ENCODE measurements at places on chromosomes 1 and 21.

GRCh38 chr21:28066076-28066475, 926.6 kb downstream of the LTN1 start:
- ATAC-seq = no peak

DNA sequence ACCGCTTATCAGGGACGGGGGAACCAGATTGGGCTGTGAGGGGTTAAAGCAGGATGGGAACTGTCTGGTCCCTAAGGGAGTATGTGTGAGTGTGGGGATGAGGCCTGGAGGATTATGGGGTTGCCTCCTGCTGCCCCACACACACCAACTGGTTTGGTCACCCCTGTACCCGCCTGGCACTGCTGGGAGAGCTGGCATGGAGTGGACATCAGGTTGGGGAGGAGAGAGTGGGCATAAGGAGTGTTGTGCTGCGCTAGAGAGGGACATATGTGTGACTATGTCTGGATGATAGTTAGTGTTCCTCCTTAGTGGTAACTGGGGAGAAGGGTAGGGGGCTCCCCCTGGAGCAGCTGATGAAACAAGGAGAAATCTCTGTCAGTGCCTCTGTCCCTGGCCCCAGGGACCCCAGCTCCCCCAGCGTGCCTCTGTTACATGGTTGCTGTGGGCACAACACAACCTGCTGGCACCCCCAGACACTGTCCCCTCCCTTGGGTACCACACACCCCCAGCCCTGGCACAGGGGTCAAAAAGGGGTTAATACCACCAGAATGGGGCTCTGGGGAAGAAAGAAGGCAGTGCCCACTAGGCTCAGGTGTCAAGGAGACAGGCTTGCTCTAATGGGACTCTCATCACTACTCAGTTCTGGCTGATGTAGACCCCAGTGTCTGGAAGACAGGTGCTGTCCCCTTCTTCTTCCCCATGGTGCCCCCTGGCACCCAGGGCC, 1.9 kb downstream of the ZBTB7B start:
- no peak for ATAC-seq

- peak; percentile 72 for ATAC-seq
These were observed at the start of gene ARHGAP29 for GRCh38 chr1:94237291-94238226. TSS of gene ARHGAP29 (minus strand) at chr1:94237584. CDS start at chr1:94231611, 5,973 bp downstream.

DNA sequence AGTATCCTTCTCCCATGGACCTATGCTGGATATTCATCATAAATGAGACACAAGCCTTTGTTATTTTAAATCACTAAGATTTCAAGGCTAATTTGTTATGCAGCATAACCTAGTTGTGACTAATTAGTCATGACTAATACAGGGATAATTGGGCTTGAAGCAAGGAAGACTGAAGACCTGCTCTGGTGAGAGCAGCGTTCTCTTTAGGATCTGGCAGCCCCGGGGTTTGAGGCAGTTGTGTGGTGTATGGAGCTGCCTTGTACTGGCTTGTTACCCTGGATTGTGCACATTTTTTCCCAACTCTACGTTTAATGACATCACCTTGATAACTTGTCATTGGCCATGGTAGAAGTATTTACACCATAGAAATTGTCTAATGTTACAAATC, 25.7 kb upstream of the SPAG17 start:
- no peak for ATAC-seq

- no peak for ATAC-seq
These were observed 33.6 kb downstream of the CD55 start for GRCh38 chr1:207355060-207355459.

DNA sequence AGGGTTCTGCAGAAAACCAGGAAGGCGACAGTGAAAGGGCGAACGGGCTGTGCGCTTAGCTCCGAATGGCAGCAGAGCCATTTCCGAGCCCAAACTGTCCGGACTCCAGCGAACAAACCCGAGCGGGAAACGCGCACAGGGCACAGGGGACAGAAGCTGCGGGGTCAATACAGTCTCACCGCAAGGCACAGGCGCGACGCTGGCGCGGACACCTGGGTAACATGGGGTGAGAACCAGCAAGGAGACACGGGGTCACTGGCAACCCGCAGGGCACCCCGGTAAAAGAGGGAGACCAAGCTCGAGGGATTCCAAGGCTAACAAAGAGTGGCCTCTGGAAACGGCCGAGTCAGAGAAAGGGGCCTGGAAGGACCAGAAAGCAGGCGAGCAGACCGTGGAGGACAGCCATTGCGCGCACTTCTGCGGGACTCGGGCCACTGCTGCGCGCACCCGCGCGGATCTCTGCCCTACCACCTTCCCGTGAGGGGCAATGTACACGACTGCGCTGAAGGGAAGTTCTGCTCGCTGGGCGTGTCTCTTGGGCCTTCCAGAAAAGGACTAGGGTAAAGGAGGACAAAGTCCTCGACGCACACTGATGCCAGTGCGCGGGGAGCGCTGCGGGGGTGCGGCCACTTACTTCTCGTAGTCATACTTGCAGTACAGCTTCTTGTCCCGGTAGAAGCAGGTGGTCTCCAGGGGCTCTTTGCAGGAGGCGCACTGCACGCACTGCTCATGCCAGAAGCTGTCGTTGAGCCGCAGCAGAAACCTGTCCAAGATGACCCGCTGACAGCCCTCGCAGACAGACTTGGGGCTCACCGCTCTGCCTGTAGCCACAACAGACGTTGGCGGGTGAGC, 3.8 kb downstream of the LMX1A start:
- ATAC-seq = no peak

DNA sequence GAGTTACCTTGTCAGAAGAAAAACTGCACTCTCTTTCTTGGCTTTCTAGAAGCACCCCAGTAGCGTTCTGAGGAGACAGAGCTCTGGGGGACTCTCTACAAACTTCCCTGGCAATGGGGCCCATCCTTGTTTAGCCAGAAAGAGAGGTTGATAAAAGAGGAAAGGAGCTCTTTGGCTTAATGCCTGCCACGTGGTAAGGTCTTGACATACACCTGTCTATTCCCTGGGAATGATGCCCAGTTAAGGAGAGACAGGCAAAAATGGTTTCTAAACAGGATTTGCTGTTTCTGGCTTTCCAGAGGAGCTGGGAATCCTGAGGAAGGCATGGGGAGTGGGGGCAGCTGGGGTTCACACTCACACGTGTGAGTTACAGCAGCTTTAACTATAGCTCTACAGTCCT, 30.2 kb upstream of the IL20 start:
- no peak for ATAC-seq

DNA sequence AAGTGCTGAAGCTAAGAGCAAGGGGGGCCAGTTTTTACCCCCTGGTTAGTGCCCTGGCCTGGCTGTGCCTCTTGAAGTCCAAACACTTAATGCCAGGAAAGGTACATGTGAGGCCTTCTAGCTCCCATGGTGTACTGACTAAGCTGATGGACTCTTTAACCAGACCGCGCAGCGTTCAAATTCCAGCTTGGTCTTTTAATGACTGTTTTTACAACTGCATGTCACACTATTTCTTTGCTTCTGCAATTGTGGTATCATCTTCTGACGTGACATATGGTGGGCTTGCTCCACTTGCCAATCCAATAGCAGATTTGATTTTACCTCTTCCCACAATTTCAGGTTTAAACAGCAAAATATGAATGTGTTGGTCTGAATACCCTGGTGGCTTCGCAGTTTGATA, 197.3 kb downstream of the HUNK start:
- ATAC-seq = no peak

DNA sequence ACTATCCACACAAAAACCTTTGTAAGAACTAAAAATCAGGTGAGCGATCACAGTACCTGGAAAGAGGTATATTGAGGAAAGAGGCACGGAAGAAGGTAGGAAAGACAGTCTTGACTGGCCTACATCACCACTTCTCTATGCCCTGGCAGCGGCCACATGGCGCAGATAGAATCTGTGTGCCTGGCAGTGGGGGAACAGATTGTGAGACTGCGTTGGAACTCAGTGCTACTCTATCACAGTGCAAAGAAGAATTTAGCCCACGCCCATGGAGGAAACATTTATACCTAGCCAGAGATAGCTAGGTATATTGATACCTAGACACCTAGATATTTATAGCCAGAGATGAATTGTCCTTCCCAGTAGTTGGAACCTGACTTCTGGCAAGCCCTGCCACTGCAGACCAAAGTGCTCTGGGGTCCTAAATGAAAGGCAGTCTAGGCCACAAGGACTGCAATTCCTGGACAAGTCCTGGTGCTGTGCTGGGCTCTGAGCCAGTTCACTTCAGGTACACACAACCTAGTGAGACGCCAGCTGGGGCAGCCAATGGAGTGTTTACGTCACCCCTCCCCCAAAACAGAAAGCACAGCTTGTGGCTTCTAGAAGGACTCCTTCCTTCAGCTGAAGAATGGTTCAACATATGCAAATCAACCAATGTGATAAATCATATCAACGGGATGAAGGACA, 51.9 kb downstream of the DHX9 start:
- no peak for ATAC-seq

DNA sequence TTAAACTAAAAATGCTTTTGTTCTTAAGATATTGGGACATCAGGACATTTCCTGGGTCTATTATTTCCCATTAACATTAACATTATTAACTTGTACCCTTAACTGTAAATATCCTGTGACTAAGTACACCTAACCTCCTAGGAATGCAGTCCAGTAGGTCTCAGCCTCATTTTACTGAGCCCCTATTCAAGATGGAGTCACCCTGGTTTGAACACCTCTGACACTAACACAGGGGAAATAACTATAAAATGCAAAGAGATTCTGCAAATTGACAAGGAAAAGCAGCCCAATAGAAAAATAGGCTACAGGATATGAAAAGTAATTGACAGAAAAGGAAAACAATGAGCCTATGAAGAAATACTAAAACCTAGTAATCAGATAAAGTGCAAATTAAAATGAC, 11.6 kb upstream of the NCMAP start:
- ATAC-seq = no peak

GRCh38 chr1:39086865-39087409, 60.8 kb downstream of the NDUFS5 start:
- ATAC-seq = no peak

- peak; percentile 81 for ATAC-seq
These were observed 20.8 kb upstream of the MACF1 start for GRCh38 chr1:39183503-39184353.

GRCh38 chr1:172745014-172745413, 86.1 kb downstream of the FASLG start:
- ATAC-seq = peak; percentile 64

GRCh38 chr1:68028566-68028965, 21.9 kb downstream of the DIRAS3 start:
- no peak for ATAC-seq

DNA sequence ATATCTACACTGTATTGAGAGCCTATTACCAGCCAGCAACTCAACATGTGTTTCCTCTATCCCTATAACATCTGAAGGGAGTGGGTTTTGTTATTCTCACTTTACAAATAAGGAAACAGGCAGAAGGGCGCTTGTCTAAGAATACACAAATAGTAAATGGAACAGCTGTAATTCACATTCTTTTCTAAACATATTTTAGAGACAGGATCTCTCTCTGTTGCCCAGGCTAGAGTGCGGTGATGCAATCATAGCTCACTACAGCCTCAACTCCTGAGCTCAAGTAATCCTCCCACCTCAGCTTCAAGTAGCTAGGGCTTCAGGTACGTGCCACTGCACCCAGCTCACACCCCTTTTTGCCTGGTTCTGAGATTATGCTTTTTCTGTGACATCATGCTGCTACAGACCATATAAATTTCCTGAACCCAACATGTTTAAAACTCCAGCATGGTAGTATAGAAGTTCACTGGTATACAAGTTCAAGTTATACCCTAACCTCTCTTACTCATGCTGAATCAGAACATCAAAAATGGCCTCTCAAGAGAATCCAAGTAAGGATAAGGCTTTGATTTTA, 8.6 kb upstream of the TACSTD2 start:
- ATAC-seq = no peak

- no peak for ATAC-seq
These were observed 49.6 kb upstream of the ARHGAP29 start for GRCh38 chr1:94286864-94287437.

GRCh38 chr1:153250166-153250565, 9.3 kb upstream of the LORICRIN start:
- no peak for ATAC-seq

DNA sequence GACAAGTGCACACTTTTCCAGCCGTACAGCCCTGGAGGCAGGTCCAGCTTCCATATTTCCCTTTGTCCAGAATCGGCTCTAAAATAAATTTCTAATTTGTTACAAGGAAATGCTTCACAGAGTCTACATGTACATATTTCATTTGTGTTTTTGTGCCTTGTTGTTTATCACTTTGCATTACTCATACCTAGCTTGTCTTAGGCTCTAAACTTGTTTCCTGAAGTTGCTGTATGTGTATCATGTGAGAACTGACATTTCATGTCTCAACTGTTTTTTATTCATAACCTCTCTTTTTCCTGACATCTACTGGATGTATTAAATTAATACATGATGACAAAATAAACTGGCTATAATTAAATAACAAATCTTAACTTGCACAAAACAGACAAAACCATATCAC, 7.5 kb downstream of the CYYR1 start:
- ATAC-seq = no peak

- no peak for ATAC-seq
These were observed 31.6 kb downstream of the OSBPL9 start for GRCh38 chr1:51648180-51649109.

DNA sequence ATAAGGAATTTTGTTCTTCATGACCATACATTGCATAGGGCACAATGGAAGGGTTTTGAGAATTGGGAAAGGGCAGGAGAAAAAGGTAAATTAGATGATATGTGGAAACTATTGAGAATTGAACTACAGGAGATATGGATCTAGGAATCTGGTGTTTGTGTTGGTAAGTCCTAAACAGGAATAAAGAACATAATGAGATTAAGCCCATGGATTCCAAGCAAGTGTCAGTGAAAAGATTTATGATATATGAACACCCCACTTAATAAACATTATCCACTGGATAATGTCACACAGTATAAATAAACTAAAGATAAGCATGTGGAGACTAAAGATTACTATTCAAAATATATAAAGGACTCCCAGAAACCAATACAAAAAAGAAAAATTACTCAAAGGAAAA, 98.2 kb downstream of the TNFSF18 start:
- no peak for ATAC-seq

DNA sequence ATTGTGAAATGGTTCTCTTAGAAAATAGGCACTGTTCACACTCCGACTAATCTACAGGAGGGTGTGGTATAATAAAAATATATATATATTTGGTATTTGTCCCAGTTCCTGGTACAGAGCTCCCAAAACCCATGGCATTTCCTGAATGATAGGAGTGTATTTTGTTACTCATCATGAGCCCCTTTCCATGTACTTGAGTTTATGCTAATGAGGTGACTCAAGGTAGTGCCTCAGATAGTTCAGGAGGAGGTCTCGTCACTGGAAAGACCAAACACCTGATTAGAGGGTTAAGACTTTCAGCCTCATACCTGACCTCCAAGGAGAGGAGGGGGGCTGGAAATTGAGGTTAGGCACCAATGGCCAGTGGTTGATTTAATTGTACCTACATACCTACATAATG, 57.9 kb downstream of the TTC3 start:
- no peak for ATAC-seq

GRCh38 chr1:16367968-16368890, 1.2 kb downstream of the SZRD1 start:
- no peak for ATAC-seq

- no peak for ATAC-seq
These were observed 45.5 kb downstream of the TP73 start for GRCh38 chr1:3697810-3698209.

GRCh38 chr21:38669186-38669585, 136.5 kb upstream of the ETS2 start:
- ATAC-seq = no peak

GRCh38 chr1:30087465-30087864, 635.9 kb downstream of the MATN1 start:
- ATAC-seq = no peak
